CD4-positive, alpha-beta memory T cell (primary cell): ENCODE measurements at places on chromosomes 6 and 20. TPM values are rescaled to one million over a fixed set of nuclear protein-coding genes. Genes with fewer than 3 reads are reported as not detected.

DNA sequence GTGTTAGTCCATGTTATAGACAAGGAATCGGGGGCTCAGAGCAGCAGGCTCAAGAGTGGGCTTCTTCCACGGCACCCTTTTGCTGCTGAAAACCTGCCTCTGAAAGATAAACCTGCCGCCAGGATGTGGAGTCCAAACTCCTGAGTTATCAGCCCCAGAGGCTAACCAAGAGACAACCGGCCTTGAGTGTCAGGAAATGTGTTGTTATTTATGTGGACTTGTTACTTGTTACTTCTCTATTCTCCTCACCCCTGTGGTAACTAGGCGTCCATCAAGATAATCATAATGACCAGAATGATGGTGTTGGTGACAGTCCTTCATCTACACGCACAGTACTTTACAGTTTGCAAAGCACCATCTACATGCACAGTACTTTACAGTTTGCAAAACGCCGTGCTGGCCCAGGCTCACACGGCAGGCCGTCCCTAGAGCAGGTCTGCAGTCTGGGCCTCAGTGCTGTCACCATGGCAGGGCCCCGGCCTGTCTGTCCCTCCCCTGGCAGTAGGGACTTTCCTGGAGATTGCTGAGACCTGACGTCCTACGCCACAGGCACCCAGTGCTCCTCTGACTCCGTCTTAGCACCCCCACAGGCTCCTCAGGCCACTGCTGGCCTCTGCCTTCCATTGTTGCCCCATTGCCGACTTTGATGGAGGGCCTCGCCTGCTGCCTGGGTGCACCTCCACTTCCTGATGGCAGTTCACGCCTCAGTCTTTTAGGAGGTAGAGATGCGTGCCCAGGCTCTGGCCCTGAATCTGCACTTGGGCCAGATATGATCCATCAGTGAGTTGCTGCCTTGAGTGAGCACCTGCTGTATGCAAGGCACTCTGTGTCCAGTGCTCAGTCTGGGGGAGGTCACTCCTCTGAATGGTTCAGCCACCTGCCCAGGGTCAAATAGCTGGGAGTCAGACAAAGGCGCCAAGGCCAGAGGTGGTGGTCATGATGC is 9.1 kb upstream of the BPIFB4 start:
- H3K4me3 ChIP-seq: no peak overlapping the region
- H3K36me3 ChIP-seq: no peaks in the 10 kb centered on the region
- no peaks in the 10 kb centered on the region for H3K27me3 ChIP-seq
- no peaks in the 10 kb centered on the region for H3K4me1 ChIP-seq
- DNase-seq: no peak
- H3K27ac ChIP-seq: no peak overlapping the region

- peaks cover 69% of the 10 kb centered on the region for H3K4me1 ChIP-seq
- H3K27me3 ChIP-seq: no peaks in the 10 kb centered on the region
- H3K27ac ChIP-seq: peak overlapping the region; percentile 66
- H3K36me3 ChIP-seq: no peaks in the 10 kb centered on the region
- DNase-seq: peak; percentile 65
Observed at GRCh38 chr20:5845681-5846615, 95.7 kb downstream of the SHLD1 start.

DNA sequence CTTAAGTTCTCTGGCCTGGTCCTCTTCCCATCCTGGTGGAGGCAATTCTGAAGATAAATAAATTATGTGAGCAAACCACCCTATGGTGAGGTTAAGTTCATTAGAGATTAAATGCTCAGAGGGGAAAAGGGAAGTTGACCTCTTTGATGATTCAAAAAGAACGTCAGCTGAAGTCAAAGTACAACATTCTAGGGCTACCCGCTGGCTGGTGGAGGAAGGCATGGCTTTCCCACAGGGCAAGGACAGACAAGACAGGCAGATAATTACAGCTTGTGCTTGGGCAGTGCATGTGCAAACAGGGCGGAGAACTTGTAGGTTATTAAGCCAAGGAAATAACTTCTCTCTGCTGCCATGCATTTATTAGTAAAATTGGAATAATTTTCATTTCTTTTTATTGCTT is 91.0 kb upstream of the SLC24A3 start:
- no peaks in the 10 kb centered on the region for H3K4me1 ChIP-seq
- H3K27me3 ChIP-seq: no peaks in the 10 kb centered on the region
- no peak overlapping the region for H3K4me3 ChIP-seq
- H3K27ac ChIP-seq: no peak overlapping the region
- DNase-seq: no peak

GRCh38 chr20:6802227-6802626 is 34.7 kb downstream of the BMP2 start:
- DNase-seq: no peak
- H3K4me3 ChIP-seq: no peak overlapping the region
- no peaks in the 10 kb centered on the region for H3K4me1 ChIP-seq

- no peaks in the 10 kb centered on the region for H3K4me1 ChIP-seq
- H3K4me3 ChIP-seq: no peak overlapping the region
- peaks cover 6% of the 10 kb centered on the region for H3K36me3 ChIP-seq
- DNase-seq: no peak
Observed at GRCh38 chr6:25997921-25998320, 35.3 kb downstream of the TRIM38 start.

DNA sequence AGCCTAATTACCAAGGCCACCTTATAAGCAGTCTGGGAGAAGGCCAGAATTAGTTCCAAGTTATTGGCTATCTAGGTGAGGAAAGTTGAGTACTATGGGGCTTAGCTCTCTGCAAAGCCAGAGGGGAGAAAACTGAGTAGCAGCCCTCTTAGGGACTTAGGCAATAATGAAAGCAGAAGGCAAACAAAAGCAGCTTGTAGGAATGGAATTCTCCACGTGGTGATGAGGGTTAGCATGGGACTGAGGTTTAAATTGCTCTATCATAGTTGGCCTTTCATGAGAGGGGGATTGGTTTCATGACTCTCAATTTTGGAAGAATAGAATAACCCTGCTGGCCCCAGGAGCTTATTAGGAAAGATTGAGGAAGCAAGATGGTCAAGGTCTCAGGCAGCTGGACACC is 7.0 kb upstream of the UBE2J1 start:
- no peak for DNase-seq
- H3K36me3 ChIP-seq: no peaks in the 10 kb centered on the region
- H3K4me3 ChIP-seq: no peak overlapping the region
- H3K27ac ChIP-seq: no peak overlapping the region

DNA sequence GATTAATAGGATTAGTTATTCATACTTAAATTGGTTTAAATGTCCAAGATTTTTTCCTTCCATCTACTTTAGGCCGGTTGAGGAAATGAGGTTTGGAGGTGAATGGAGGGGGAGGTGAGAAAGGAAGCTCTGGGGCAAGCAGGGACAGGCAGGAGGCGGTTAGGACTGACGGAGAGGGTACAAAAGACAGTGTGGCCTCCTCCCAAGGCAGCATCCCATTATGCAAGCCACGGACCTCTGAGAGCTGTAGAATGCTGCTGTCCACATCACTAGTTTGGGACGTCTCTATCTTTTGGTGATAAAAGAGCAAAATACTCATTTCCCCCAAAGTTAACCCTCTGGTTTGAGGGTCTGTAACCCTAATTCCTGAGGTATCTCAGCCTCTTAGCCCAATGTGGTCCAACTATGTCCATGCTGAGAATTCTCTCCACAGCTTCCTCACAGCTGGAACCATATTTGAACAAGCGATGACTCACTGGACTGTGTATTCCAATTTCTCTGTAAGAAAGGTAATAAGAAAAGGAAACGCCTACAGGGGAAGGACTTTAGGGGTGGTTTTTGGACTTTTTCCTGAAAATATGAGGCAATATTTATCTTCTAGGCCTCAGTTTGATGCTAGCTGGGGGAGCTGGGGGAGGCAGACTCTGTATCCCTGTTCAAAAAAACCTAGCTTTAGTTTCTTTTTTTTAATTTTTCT is 172.2 kb downstream of the TFAP2B start:
- no peaks in the 10 kb centered on the region for H3K27me3 ChIP-seq
- DNase-seq: no peak
- H3K36me3 ChIP-seq: no peaks in the 10 kb centered on the region
- no peaks in the 10 kb centered on the region for H3K4me1 ChIP-seq

The PROKR2 gene
- total RNA-seq: not detected

The C20orf144 gene
- total RNA-seq: 0.61 TPM

The LGSN gene
- not detected for total RNA-seq

The OR12D3 gene
- not detected for total RNA-seq

The MLN gene
- not detected for total RNA-seq

The NKAIN4 gene
- total RNA-seq: not detected

The USP49 gene
- total RNA-seq: 2.4 TPM
